ENCODE measurements at places on chromosomes 2 and 18. TPM values are rescaled to one million over a fixed set of nuclear protein-coding genes. Genes with fewer than 3 reads are reported as not detected.

The C2orf15 gene
- not detected for total RNA-seq

The LANCL1 gene
- 20.4 TPM for total RNA-seq

The DTNA gene
- total RNA-seq = 3.4 TPM

The ZFP36L2 gene
- 15.4 TPM for total RNA-seq

The REG3G gene
- not detected for total RNA-seq

The ZRANB3 gene
- total RNA-seq = 4.9 TPM

The TGFA gene
- total RNA-seq = 4.7 TPM

The IL36RN gene
- not detected for total RNA-seq

The FAP gene
- 12.9 TPM for total RNA-seq

The PROM2 gene
- total RNA-seq = under 0.01 TPM
